ENCODE measurements at places on chromosomes 16 and 17.

DNA sequence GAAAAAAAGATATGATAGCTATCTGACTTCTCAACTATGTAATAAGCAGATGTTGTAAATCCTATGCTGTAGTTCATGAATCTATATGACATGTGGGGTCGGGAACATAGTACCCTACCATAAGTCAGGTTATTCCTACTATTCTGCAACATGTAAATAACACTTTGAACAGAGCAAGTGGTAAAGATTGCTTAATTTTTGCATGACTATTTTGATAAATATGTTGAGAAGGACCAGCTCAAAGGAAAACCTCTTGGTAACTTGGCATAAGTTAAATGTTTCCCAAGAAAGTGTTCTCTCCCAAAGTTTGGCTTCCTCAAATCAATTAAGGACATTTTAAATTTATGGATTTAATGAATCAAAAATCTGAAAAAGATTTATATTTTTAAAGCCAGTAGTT lies 62.1 kb downstream of the ABHD15 start:
- DNase-seq = no peak

- DNase-seq = no peak
These were observed 15.6 kb upstream of the UTP6 start for GRCh38 chr17:31917065-31917529.

- no peak for DNase-seq
These were observed 86.3 kb downstream of the MYH11 start for GRCh38 chr16:15770512-15770911.

DNA sequence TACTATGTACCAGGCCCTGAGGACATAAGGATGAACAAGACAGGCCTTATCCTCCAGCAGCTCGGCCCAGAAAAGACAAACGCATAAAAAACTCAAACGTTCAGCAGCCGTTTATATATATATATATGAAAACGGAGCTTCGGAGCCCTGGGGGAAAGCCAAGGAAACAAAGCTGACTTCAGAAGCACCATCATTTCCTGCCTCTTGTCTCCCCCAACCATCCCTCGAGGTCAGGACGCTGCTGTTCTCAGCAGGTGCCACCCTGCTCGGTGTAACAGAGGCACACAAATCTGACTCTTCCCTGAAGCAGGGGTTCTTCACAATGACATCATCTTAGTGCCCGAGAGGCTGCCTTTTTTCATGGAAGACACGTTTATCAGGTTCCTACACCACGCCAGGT lies 146.9 kb downstream of the ZNF423 start:
- no peak for DNase-seq

GRCh38 chr17:60941028-60941427 lies 263.4 kb downstream of the BCAS3 start:
- DNase-seq = no peak

DNA sequence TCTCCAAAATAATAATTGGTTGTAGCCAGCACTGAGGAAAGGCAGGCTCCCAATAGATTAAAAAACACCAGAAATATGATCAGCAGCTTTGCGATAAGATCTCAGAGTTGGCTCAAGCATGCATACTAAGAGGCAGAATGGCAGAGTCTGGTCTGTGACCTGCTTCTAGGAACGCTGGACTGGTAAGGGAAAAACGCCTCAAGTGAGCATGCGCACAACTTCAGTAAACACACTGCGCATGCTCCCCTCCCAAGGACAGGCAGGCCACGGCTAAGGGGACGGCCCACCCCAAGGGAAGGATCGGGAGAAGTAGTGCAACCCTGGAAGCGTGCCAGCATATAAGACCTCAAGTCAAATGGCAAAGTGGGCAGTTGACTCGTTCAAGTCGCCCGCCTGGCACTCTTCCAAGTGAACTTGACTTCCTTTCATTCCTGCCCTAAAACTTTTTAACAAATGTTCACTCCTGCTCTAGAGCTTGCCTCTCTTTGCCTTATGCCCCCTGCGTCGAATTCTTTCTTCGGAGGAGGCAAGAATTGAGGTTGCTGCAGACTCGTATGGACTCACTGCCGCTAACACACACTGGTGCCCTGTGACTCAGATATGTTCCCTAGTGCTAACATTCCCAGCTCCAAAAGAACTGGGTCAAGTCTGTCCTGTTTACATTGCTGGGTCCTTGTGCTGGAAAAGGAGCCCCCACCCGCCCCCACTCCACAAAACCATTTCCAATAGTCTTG lies 22.4 kb upstream of the PRM1 start:
- DNase-seq = no peak
